Mammary epithelial cell (primary cell): ENCODE measurements at places on chromosomes 6 and 20. TPM values are rescaled to one million over a fixed set of nuclear protein-coding genes. Genes with fewer than 3 reads are reported as not detected.
A peak's percentile ranks its signal among the peaks of the same experiment; 100 is the strongest.

MRPS18A gene
- 63.7 TPM for polyA plus RNA-seq

VNN1 gene
- 0.17 TPM for polyA plus RNA-seq

DNA sequence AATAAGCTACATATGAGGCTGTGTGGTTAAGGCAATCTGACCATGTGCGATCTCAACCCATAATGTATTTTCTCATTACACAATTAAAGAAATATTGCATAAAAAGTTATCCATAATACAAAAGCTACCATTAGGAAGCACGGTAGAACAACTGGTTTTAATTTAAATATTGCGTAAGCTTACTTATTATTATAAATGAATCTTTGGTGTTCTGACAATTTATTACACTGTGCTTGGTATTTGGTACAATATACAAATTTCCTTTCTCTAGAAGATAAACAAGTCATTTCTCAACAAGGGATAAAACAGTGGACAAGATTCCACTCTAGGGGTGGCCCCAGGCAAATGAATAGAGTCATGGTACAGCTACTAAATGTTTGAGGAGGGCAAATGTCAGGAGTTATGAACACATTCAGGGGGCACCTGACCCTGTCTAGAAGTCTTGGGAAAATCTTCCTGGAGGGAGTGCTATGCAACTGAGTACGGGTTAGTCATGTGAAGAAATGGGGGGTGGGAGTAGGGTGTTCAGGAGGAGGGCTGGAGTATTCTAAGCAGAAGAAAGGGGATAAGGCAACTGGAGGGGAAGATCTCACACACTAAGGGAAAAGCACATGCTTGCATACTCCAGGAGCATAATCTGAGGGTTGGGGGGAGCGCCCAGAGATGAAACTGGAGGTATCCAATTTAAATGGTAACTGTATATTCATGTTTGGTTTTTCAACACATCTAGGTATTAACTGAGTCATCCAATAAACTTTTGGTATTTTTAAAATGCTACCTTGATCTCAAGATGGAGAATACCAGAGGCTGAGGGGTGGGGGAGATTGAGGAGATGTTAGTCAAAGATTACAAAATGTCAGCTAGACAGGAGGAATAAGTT, 296.9 kb upstream of the SGK1 start:
- DNase-seq: no peak

DNA sequence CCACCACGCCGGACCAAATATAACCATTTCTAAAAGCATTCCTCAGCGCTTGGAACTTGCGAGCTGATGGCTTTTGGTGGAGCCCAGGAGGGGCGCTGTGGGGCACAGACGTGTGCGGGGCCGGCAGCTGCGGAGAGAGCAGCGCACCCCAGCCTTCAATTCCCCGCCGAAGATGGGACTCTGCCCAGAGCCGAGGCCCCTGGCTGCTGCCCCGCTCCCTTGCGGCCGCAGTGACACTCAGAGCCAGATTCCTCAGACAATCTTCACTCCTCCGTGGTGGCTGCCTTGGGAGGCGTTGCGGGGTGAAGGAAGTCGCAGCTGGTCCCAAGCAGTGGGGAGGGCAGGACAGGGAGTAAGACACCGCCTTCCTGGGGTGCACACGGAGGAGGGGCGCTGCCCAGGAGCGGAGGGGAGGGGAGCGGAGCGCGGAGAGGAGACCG, 87.7 kb downstream of the TMEM242 start:
- DNase-seq: peak; percentile 16

- no peak for DNase-seq
These were observed 60.7 kb upstream of the LTV1 start for GRCh38 chr6:143782481-143782880.

GRCh38 chr6:88734544-88734943, 228.9 kb downstream of the RNGTT start:
- no peak for DNase-seq

GRCh38 chr20:32333988-32334885, 23.9 kb upstream of the ASXL1 start:
- DNase-seq: no peak

DNA sequence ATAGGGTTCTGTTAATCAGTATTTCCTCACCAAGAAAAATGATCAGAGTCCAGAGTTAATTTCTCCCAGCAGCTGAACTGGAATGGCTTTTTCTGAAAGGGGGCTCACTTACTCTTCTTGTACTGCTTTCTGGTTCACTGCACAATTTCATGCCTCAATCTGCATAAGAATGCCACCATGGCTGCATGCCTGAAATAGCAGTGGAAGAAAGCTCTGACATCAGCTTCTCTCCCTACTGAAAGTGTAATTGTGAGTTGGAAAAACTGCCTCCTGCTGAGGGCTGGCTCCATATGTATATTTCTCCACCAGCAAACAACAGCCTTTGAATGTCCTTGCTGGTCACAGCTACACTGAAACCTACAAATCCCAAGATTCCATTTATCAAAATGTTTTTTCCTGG, 1027.2 kb upstream of the GJE1 start:
- no peak for DNase-seq

DNA sequence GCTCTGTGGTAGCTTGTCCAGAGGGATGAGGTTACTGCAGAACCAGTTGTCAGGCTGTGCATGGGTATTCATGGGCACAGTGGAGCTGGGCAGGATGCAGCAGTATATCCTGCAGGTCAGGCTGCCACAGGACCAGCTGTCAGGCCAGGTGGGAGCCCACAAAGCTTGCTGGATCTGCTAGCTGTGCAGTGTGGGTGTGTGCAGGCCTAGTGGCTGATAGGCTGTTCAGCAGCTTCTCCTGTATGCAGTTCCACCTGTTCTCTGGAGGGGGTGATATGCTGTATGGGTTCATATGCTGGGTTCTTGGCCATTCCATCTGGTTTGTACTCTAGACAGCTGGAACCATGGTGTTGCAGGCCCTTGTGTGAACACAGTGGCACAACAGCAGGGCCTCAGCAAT, 40.6 kb upstream of the TPD52L1 start:
- no peak for DNase-seq

ASXL1 gene
- 23.8 TPM for polyA plus RNA-seq

DXO gene
- polyA plus RNA-seq: 13.4 TPM

GRCh38 chr20:51184289-51184688, 161.4 kb upstream of the KCNG1 start:
- no peak for DNase-seq

DNA sequence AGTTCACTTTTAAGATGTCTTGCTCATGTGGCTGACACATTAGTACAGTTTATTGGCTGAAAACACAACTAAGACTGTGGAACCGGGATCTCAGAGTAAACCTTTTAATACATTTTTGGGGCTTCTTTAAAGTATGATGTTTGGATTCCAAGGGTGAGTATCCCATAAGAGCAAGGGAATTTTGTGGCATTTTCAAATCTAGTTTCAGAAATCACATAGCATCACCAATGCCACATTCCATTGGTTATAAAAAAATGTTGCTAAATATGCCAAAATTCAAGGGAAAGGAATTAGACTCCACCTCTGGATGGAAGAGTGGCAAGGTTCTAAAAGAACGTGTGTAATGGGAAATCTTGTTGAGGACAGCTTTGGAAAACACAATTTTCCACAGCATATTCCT, 338.6 kb downstream of the COL12A1 start:
- no peak for DNase-seq

DNA sequence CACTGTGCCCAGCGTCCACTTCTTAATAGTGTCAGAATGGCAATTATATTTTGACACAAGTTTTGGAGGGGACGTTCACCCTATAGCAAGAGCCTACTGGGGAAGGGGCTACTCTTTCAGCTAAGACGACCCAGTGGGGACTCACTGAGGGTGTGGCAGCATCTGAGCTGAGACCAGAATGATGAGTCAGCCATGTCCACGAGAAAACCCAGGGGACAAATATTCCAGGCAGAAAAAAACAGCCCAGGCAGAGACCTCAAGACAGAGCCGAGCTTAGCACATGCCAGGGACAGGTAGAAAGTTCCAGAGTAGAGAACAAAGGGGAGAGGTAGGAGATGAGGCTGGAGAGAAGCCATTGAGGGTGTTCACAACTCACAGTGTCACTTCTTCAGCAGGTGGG, 11.2 kb downstream of the CNBD2 start:
- DNase-seq: no peak

DNA sequence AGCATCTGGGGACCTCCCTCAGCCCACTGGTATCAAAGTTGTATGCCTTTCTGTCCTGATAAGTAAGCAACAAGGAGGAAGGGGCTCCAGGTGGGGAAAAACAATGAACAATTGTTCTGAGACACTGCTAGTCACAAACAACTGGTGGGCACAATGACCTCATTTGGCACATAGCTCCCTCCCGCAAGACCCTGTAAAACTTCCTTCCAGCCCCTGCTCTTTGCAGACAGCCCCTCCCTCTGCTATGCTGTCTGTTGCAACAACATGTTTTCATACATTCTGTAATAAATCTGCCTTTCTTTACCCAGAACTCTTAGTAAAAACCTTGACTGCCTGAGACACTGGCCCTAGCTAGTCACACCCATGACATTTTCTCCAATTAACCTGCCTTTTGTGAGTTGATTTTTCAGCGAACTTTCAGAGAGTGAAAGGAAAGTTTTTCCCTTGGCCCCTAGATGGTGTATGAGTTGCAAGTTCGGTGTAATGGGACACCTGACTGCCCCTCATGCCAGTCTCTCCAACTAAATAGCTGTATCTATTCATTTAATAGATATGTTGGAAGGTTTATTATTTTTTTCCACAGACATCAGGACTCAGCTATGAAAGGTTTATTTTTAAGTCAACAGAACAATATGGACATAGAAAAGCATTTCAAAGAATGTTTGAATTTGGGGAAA, 142.3 kb upstream of the SLC22A16 start:
- no peak for DNase-seq

CDS2 gene
- 22.5 TPM for polyA plus RNA-seq

GRCh38 chr6:63272397-63272796, 47.4 kb downstream of the LGSN start:
- peak; percentile 6 for DNase-seq

GRCh38 chr6:137637121-137637520, 142.9 kb upstream of the OLIG3 start:
- peak; percentile 76 for DNase-seq

GRCh38 chr6:167130008-167130677, 7.2 kb downstream of the CCR6 start:
- no peak for DNase-seq

DNA sequence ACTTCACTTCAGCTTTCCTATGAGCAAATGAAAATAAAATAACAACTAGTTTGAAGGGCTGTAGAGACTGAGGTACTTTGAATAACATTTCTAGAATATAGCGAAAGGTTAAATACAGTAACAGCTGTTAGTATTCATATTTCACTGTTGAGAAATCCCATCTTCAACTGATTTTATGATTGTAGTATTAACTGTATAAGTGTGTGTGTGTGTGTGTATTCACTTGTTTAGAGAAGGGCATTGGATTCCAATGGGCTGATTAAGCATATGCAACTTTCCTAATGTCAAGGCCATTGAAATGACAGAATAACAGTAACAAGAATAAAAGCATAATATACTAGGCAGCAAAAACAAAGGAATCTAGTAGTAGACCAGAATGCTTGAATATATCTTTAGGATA, 957.5 kb upstream of the EPHA7 start:
- DNase-seq: no peak

RAET1L gene
- polyA plus RNA-seq: 3.3 TPM

PTCHD4 gene
- polyA plus RNA-seq: 0.87 TPM

- DNase-seq: no peak
These were observed 26.5 kb downstream of the DAAM2 start for GRCh38 chr6:39818695-39819094.

GRCh38 chr20:10012464-10012863, 22.3 kb upstream of the ANKEF1 start:
- DNase-seq: no peak

CLIC5 gene
- polyA plus RNA-seq: not detected

- no peak for DNase-seq
These were observed 60.5 kb upstream of the GMDS start for GRCh38 chr6:2305951-2306350.

- DNase-seq: no peak
These were observed 14.1 kb upstream of the SPDEF start for GRCh38 chr6:34570066-34570833.

PLEKHG1 gene
- 8.6 TPM for polyA plus RNA-seq

DNA sequence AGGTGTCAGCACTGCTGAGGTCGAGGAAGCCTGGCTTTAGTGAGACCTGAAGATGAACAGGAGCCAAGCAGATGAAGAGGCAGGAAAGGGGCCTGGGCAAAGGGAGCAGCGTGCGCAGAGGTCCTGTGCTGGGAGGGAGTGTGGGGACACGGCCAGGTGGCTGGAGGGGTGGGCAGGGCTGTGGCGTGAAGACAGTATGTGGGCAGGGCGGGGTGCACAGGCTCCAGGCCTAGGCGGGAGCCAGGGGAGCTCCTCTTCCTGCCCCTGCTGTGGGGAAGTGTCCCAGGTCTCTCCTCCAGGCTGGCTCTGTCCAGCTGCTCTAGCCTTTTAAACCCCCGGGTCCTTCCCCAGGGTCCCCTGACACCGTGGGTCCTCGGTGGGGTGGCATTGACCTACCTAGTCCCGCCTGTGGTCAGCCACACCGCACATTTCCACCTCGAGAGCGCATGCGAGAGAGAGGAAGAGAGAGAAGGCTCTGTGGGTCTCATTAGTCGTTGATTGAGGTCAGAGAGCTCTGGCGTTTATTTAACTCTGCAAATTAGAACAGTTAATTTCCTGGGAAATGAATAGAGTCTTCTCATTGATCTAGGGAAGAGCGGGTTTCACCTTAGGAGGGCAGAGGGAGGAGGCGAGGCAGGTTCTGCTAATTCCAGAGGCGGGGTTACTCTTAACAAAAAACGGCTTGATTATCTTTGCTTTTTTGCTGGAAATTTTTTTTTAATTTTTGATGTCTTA, 68.8 kb downstream of the CDH4 start:
- DNase-seq: no peak

GRCh38 chr6:134701301-134701700, 248.6 kb downstream of the ALDH8A1 start:
- DNase-seq: no peak

DNA sequence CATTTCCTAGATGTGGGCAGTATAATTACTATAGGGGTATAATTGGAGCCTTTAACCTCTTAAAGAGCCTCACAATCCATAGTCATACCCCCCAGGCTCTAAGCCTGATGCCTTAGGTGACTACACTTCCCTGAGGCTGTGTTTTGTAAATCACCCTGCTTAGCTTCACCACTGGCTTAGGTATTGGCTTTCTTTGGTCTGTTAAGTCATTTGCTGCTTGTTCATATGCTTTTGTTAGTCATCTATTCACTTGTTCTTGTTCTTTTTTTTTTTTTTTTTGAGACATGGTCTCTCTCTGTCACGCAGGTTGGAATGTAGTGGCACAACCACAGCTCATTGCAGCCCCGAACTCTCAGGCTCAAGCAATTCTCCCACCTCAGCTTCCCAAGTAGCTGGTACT, 26.7 kb downstream of the KAT14 start:
- peak; percentile 91 for DNase-seq

IRAK1BP1 gene
- 2.3 TPM for polyA plus RNA-seq
